ENCODE measurements at places on chromosomes 1 and 21.

- peak; percentile 73 for DNase-seq
These were observed 17.2 kb upstream of the ZBTB8B start for GRCh38 chr1:32447469-32448185.

- DNase-seq: no peak
These were observed 7.7 kb upstream of the ATP1A1 start for GRCh38 chr1:116365353-116365780.

GRCh38 chr1:54781023-54781723, 16.9 kb upstream of the PARS2 start:
- DNase-seq: peak; percentile 9

- DNase-seq: no peak
These were observed 318.5 kb downstream of the NTNG1 start for GRCh38 chr1:107459204-107459904.

- DNase-seq: no peak
These were observed 13.3 kb upstream of the S100A2 start for GRCh38 chr1:153578936-153579335.
